ENCODE measurements at places on chromosomes 13 and 19.
A peak's percentile ranks its signal among the peaks of the same experiment; 100 is the strongest.

- DNase-seq, result no peak
Observed at GRCh38 chr19:2549701-2550191, 73.8 kb downstream of the GADD45B start.

DNA sequence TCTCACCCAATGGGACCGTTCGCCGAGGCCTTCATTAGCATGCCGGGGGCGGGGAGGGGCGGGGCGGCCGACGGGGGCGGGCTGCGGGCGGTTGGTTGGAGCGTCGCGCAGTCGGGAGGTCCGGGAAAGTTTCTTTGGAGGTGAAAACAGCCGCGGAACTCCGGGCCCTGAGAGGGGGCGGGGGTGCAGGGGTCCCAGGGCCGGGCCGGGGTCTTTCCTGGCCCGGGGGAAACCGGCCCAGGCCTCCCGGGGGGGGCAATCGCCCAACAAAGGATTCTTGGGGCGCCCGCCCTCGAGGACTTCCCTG is at the start of gene HMG20B:
Gene HMG20B (plus strand): TSS at position 90 of the 307 bp plus-strand sequence. CDS start 366 bp downstream, outside the sequence.
- DNase-seq, result no peak

GRCh38 chr13:64866331-64866730 is 2363.8 kb downstream of the PCDH9 start:
- no peak for DNase-seq

DNA sequence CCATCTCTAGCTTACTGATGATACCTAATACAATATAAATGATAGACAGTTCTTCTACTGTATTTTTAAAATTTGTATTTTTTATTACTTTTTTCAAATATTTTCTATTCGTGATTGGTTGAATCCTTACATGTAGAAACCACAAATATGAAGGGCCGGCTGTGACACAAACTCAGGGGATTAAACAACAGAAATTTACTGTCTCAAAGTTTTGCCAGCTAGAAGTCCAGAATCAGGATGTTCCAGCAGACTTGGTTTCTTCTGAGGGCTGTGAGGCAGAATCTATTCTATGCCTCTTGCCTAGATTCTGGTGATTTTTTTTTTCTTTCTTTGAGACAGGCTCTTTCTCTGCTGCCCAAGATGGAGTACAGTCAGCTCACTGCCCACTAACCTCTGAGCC is 13.8 kb downstream of the FPR1 start:
- no peak for DNase-seq

DNA sequence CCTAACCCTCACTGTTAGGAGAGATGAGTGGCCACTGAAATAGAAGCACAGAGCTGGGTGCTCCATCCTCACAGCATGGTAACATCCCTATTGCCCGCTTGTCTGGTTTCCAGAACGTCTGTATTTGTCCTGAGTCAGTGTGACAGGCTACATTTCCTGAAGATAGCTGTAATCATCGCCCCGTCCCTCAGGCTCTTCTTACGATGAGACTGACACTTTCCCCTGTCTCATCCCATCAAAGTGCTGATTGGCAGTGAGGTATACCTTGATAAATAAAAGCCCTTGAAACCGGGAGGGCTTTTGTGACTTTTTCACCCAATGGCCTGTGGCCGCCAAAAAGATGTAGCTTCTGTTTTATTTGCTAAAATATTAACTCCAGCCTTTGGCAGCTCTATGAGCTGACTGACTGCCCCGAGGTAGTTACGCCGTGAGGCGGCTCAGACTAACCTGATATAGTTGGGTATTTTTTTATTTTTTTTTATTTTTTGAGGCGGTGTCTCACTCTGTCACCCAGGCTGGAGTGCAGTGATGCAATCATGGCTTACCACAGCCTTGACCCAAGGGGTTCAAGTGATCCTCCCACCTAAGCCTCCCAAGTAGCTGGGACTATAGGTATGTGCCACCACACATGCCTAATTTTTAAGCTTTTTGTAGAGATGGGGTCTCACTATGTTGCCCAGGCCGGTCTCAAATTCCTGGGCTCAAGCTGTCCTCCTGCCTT is 5.7 kb upstream of the LRRC4B start:
- DNase-seq, result no peak

GRCh38 chr19:13864667-13865570 is 12.0 kb upstream of the NANOS3 start:
- DNase-seq, result no peak

- no peak for DNase-seq
Observed at GRCh38 chr13:27283906-27284493, 13.4 kb downstream of the RASL11A start.

DNA sequence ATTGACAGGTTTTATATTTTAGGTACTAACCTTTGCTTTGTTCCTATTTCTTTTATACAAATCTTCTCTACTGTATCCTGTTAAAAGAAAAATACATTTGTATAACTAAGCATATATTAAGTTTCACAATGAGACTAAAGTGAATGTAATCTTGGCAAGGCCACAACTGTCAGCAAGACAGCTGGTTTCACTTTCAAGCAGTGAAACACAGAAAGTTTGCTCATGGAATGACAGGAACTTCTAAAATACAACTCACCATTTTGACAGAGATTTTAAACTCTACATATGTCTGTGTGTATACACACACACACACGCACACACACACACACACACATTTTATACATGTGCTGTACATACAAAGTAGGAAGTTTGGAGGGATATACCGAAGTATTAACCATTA is 53.3 kb downstream of the PARP4 start:
- DNase-seq, result no peak

DNA sequence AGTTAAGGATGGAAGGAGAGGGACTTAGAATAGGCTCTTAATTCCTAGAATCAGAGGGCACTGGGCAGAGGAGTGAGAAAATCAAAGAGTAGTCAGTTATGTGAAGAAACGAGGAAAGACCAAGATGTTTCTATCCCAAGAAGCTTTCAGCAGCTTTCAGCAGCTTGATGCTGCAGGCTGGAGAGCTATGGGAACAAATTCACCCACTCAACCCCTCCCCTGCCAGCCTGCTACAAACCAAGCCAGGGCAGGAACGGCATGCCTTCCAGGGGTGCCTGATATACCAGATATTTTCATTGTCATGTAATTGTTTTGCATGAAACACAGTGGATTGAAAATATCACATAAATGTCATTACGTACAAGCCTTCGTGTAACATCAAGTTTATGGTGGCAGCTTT is 262.2 kb downstream of the FGF14 start:
- no peak for DNase-seq

DNA sequence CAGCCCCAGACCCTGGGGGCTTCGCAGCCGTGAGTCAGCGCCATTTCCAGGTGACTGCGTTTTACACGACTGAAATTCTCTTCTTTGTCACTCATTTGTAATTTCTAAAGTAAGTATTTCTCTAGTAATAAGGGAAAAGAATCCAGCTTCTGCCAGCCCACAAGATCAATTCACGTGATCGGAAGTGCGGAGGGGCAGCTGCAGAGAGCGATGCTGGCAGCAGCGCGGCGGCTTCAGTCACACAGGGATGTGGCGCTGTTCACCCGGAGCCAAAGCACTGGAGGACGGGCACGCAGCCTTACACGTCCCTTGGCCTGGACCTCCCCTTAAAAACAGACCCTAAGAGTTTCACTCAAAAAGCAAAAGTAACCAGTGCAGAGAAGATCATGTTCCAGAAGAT is 18.4 kb downstream of the GRTP1 start:
- no peak for DNase-seq

DNA sequence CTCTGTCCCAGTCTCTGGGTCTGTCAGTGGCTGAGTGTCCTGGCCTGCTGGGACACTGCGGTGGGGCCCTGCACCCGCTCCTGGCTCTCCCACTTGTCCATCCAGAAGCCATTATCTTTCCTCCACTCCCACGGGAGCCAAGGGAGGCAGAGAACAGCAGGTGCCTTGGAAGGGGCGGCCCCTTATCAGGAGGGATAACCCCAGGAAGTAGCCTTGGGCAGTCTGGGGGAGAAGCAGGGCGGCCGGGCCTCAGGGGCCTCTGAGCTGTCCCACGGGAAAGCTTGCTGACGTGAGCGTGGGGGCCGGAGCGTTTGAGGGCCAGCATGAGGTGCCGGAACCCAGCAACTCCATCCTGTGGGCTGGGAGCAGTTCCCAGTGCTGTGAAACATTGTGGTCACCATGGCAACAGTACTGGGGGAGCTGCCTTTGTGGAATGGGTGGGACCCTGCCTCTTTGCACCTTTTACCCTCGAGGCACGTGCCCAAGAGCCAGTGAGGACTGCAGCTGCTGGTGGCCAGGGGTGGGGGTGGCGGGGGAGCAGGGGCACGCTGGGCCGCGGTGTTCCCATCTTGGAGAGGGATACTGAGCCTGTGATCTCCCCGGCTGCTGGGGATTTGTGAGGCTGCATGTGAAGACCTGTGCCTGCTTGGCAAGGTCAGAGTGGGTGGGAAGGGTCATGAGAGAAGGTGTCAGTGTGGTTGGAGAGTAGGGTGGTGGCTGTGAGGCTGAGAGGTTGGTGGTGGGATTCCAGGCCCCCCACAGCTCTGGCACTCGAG is 20.9 kb downstream of the KLHL26 start:
- DNase-seq, result peak; percentile 51

GRCh38 chr13:98039261-98039660 is 85.8 kb downstream of the IPO5 start:
- DNase-seq, result no peak

- DNase-seq, result peak; percentile 43
Observed at GRCh38 chr19:36771261-36772231, 1.1 kb downstream of the ZNF850 start.

DNA sequence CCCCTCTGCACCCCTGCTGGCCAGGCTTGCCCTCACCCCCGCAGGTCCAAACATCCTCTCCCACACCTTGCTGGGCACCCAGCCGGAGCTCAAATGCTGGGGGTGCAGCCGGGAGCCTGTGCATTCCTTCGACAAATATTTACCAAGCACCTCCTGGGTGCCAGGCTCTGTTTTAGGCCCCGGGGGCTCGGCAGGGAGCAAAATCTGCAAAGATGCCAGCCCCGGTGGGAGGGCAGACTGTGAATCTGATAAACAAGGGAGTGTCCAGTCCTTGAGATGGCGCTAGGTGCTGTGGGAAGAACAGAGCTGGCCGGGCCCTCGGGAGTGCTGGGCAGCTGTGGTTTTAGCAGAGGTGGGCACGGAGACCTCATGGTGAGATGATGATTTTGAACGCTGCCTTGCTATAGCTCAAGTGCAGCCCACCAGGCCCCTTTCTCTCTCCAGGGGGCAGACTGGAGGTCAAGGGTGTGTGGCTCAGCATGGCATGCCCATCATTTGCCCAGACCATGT is 10.6 kb downstream of the NFIX start:
- no peak for DNase-seq

DNA sequence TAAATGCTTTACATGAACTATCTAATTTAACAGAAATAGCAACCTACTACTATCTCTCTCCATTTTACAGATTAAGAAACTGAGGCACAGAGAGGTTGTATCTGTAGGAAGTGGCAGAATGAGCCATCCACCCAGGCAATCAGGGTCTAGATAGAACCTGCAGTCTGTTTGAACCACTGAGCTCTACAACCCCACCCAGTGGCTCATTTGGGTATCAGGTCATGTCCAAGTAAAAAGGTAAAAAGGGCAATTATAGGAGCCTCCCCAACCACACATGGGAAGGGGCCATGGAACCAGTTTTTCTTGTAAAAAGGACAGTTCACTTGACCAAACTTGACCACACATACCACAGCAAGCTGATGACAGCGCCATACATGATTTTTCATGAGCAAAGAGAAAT is 92.9 kb upstream of the SGCG start:
- no peak for DNase-seq

DNA sequence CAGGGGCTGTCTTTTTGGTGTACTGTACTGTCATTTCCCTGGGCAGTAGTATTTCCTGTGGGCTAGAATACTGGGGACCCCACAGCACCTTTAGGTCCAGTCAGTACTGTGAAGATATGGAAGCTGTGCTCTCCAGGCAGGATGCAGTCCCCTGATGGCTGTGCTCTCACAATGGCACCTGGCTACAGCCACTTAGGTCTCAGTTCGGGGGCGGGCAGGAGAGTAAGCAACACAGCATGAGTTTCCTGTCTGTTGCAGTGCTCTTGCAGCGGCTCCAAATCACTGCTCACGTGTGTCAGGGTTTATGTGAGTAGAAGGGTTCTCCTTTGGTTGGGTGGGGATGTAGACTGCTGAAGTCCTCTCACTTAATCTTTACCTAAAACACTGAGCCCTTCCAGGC is 810.4 kb downstream of the DACH1 start:
- DNase-seq, result no peak

DNA sequence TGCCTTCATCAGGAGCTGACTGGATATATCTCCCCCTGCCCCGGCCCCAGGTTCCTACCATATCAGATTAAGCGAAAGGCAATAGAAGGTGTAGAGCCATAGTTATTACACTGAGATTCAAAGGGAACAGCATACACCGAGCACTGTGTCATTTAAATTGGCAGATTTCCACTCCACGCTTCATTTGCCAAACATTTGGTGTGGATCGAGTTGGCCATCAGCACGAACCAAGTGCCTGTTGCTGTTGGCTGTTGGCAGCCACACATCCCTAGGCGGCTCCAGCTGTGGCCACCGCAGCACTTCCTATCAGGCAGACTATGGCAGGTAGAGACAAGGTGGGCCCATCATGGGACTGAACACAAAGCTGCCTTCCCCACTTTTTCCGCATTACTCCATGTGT is 115.8 kb downstream of the CCNA1 start:
- no peak for DNase-seq

All from neuronal stem cell (in vitro differentiated cells).